Hematopoietic multipotent progenitor cell (in vitro differentiated cells): ENCODE measurements at places on chromosomes 12 and 14. TPM values are rescaled to one million over a fixed set of nuclear protein-coding genes. Genes with fewer than 3 reads are reported as not detected.

GRCh38 chr12:42217656-42218055 is 20.4 kb downstream of the YAF2 start:
- no peak for DNase-seq

The SLC10A1 gene
- total RNA-seq, result not detected

- no peak for DNase-seq
Observed at GRCh38 chr14:72146241-72146640, 214.0 kb downstream of the RGS6 start.

DNA sequence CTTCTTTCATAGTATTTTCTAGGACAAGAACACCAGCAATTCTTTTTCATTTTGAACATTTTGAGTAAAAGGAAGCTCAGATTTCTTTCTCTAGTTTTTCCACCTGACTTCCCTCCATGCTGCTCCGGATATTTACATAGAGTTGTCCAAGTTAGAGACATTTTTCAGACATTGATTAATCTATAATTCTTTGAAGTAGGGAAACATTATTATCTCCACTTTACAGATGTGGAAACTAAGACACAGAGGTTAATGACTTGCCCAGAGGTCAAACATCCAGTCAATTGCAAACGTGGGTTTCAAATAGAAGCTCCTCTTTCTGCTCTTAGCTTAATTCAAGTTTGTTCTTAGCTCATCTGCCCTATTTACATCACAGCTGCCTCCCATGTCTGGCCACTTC is 138.3 kb downstream of the EGLN3 start:
- no peak for DNase-seq

- DNase-seq, result peak; percentile 7
Observed at GRCh38 chr12:69497308-69498026, 27.3 kb downstream of the FRS2 start.

DNA sequence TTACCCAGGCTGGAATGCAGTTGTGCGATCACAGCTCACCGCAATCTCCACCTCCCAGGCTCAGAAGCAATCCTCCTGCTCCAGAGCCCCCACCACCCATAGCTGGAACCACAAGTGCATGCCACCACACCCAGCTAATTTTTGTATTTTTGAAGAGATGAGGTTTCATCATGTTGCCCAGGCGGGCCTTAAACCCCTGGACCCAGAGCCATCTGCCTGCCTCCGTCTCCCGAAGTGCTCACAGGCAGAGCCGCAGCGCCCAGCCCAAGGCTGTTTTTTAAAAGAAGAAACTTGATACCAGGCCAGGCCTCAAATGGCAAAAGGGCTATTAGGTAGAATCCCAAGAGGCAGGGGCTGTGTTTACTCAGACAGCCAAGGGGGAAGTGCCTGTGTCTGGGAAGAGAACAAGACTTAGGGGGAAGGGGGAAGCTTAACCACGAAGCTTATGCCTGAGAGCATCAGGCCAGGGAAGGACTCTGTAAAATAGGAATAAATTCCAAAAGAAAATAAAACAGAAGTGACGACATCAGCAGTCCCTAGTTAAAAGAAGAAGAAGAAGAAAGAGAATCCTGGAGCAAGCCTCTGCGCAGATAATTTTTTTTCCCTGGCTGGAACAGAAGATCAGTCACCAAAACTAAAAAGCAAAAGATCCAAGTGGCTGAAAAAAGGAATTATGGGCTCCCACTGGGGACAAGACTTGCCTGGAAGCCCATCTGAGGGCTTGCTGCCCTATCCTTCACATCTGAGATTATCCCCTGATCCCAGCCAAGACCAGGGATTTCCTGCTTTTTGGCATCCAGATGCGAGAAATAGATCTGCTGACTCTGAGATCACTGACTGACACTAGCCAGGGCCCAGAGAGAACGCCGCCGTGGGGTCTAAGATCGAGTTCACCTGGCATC is 170.5 kb downstream of the NDUFA12 start:
- no peak for DNase-seq

The GALNT16 gene
- total RNA-seq, result under 0.01 TPM

GRCh38 chr12:46362895-46363581 is 9.5 kb downstream of the SLC38A2 start:
- no peak for DNase-seq

The AMN1 gene
- 5.1 TPM for total RNA-seq

The AVPR1A gene
- total RNA-seq, result 0.27 TPM

The CCDC197 gene
- not detected for total RNA-seq
